PC-3 (cell line): ENCODE measurements at places on chromosomes 2 and 18. TPM values are rescaled to one million over a fixed set of nuclear protein-coding genes. Genes with fewer than 3 reads are reported as not detected.

GRCh38 chr18:63182310-63182772 lies 137.2 kb downstream of the BCL2 start:
- DNase-seq = no peak

DNA sequence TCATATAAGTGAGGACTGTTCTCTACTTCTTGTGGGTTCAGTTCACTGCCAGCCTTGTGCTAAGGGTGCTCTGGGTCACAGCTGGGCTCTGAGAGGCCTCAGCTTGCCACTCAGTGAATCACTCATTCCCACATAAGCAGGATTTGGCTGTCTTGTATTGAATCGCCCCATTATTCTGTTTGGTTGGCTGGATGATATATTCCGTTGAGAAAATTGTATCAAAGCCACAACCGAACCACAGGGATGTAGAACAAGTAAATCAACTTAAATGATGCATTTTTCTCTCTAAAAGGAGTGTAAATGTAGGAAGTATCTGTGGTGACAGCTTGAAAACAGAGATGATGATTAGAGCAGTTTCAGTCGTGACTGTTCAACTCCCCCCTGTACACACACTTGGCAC lies 39.6 kb downstream of the TTC39C start:
- DNase-seq = no peak

The FHOD3 gene
- 18.1 and 32.2 TPM in 2 replicates for total RNA-seq

GRCh38 chr2:215382011-215382410 lies 53.9 kb downstream of the FN1 start:
- DNase-seq = no peak

DNA sequence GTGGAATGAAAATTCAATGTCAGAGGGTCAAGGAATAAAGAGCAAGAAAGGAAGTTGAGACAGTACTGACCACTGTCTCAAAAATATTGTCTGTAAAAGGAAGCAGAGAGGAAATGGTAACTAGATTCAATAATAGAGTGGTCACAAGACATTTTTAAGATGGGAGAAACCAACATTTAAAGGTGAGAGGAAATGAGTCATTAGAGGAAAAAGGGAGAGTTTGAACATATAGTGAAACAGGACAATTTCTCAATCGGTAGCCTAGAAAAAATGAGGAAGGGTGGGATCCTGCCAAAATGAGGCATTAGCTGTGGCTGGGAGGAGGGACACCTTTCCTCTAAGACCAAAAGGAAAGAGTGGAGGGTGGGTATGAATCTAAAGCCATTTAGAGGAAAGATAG lies 288.5 kb downstream of the SP3 start:
- DNase-seq = peak; percentile 49

- no peak for DNase-seq
These were observed 69.8 kb downstream of the CYBRD1 start for GRCh38 chr2:171592036-171592555.

- no peak for DNase-seq
These were observed 166.9 kb downstream of the SOCS6 start for GRCh38 chr18:70455731-70456130.

The EGR4 gene
- total RNA-seq = not detected in 2 replicates

- DNase-seq = no peak
These were observed 609.0 kb downstream of the EPHA4 start for GRCh38 chr2:220963076-220963475.

GRCh38 chr2:190214426-190215194 lies 105.0 kb downstream of the HIBCH start:
- DNase-seq = no peak

The NETO1 gene
- 8.4 and 12.9 TPM in 2 replicates for total RNA-seq

GRCh38 chr2:230793572-230794359 lies 71.0 kb upstream of the ITM2C start:
- DNase-seq = peak; percentile 96

DNA sequence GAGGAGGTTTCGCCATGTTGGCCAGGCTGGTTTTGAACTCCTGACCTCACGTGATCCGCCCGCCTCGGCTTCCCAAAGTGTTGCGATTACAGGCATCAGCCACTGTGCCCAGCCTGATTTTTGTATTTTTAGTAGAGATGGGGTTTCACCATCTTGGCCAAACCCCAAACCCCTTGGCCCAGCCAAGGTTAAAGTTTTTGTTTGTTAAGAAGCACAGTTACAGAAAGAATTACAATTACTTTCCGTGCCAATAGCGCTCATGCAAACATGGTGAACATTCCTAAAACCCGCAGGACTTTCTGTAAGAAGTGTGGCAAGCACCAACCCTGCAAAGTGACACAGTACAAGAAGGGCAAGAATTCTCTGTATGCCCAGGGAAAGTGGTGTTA lies 26.1 kb downstream of the ITSN2 start:
- peak; percentile 35 for DNase-seq

- DNase-seq = no peak
These were observed 5.0 kb upstream of the TMEM178A start for GRCh38 chr2:39660612-39661236.

The RAB12 gene
- 50.9 and 54.9 TPM in 2 replicates for total RNA-seq

GRCh38 chr2:26399771-26400376 lies 1.8 kb upstream of the DRC1 start:
- no peak for DNase-seq

DNA sequence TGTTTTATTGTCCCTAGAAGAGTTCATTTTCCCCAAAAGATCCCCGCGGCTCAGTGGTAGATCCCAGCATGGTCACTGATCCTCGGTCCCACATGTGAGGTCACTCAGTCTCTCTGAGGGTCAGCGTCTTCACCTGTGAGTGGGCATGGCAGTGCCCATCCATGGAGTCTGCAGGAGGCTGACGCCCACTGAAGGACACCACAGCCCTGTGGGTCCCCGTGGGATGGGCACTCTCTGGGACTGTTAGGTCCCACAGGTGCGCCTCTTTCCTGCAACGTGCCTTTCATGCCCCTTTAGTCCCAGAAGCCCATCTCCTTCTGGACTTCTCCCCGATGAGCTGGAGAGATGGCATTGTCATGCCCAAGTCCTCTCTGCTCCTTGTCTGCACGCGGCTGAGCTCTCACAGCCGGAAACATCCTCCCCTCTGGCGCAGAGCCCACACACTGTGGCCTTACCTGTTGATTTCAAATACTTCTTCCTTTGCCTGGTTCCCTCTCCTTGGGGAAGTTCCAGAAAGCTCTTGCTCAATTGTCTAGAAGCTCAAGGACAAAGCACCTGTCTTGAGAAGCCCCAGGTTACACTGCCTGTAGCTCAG lies 75.9 kb downstream of the PTGR3 start:
- peak; percentile 32 for DNase-seq

- DNase-seq = peak; percentile 69
These were observed 139.7 kb downstream of the HRH4 start for GRCh38 chr18:24600076-24600654.

GRCh38 chr2:58336416-58336815 lies 95.3 kb upstream of the FANCL start:
- no peak for DNase-seq

GRCh38 chr18:59549503-59550173 lies 147.6 kb downstream of the CCBE1 start:
- DNase-seq = peak; percentile 86

GRCh38 chr2:6937157-6937556 lies 19.9 kb downstream of the RNF144A start:
- DNase-seq = no peak

GRCh38 chr2:231929961-231930592 lies 3.9 kb upstream of the NPPC start:
- DNase-seq = no peak

The DLX1 gene
- total RNA-seq = 7.6 and 13.2 TPM in 2 replicates

GRCh38 chr2:120353931-120354330 lies 8.0 kb downstream of the INHBB start:
- no peak for DNase-seq

- peak; percentile 62 for DNase-seq
These were observed 63.3 kb upstream of the TMEM182 start for GRCh38 chr2:102698369-102699111.

The FAP gene
- total RNA-seq = not detected in 2 replicates

GRCh38 chr2:64311948-64312621 lies 141.9 kb upstream of the LGALSL start:
- peak; percentile 88 for DNase-seq

DNA sequence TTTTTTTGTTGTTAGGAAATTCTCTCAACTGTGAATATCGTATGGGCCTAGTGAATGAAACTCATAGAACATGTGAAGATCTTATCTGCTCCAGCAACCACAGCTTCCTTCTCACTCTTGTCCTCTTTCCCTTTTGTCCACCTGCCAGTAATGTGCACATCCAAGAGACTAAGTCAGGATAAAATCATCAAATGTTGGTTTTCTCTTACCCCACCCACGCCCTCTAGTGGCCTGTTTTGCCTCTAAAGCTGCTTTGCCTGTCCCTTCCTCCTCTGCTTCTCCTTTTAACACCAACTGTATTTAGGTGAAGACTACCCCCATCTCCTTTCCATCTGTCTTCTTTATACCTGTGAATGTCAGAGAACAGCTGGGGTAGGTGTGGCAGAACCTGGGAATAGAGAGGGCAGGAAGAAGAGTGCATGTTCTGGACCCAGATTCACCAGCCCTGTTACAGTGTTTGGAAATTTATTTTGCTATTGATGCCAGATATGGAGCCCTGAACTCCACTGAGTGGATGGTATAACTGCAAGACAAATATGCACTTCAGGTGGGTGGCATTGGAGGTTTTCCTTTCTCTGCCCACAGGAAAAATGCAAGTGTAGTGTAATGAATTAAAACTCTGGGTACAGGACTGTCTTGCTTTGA lies 8.4 kb upstream of the MGAT5 start:
- DNase-seq = peak; percentile 84

- no peak for DNase-seq
These were observed 145.7 kb upstream of the TEKT4 start for GRCh38 chr2:94725543-94725942.

The RTP5 gene
- total RNA-seq = not detected in 2 replicates

DNA sequence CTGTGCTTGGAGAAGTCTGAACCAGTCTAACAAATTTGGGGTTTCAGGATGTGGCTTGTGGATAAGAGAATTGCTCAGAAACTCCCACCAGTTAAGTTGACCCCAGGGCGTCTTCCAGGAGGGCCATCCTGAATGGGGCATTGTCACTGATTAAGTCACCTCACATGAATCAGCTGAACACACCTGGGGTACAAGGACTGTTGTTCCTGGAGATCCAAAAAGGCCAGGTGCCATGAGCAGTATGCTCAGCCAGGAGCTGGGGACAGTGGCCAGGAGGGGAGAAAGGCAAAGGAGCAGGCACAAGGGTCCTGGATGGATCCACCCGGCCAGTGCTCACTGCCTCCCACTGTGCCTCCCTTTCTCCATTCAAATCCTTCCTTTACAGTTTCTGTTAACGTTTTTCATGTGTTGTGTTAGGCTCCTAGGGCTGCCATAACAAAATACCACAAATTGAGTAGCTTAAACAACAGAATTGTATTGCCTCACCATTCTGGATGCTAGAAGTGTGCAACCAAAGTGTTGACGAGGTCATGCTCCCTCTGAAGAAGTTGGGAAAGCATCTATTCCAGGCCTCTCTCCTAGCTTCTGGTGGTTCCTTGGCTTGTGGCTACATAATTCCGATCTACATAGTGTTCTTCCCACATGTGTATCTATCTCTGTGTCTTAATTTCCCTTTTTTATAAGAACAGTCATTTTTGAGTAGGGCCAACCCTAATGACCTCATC lies 33.4 kb downstream of the TRABD2A start:
- DNase-seq = no peak

The G6PC2 gene
- total RNA-seq = not detected in 2 replicates

GRCh38 chr18:36828157-36828629 lies 609 bp downstream of the TPGS2 start:
- peak; percentile 6 for DNase-seq

The RUFY4 gene
- not detected in 2 replicates for total RNA-seq

DNA sequence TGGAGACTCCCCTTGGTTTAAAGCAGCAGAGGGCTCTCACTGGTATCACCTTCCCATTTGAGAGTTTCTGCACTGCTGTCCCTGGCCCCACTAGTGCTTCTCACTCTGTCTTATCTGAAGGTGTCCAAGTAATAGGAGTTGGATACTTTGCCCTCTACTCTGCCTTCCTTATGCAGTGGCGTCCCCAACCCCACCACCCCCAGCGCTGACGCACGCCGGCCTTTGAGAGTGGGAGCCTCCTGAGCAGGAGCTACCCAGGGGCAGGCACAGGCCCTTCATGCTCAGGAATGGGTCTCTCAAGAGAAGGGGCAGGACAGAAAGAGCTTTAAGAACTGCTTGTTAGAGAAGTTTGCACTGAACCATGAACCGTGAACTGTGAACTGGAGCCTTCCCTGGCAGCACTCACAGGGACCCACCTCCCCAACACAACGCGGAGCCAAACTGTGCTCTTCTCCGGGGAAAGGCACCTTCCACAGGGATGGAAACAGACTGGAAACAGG lies 3.3 kb downstream of the CIB4 start:
- DNase-seq = no peak

The CETN1 gene
- not detected in 2 replicates for total RNA-seq

- peak; percentile 79 for DNase-seq
These were observed 40.2 kb downstream of the MAP4K4 start for GRCh38 chr2:101737478-101738255.

- peak; percentile 65 for DNase-seq
These were observed 47.8 kb downstream of the SATB2 start for GRCh38 chr2:199409759-199410529.

The LRRTM1 gene
- not detected in 2 replicates for total RNA-seq

- no peak for DNase-seq
These were observed 100.1 kb downstream of the NAB1 start for GRCh38 chr2:190748966-190749365.

DNA sequence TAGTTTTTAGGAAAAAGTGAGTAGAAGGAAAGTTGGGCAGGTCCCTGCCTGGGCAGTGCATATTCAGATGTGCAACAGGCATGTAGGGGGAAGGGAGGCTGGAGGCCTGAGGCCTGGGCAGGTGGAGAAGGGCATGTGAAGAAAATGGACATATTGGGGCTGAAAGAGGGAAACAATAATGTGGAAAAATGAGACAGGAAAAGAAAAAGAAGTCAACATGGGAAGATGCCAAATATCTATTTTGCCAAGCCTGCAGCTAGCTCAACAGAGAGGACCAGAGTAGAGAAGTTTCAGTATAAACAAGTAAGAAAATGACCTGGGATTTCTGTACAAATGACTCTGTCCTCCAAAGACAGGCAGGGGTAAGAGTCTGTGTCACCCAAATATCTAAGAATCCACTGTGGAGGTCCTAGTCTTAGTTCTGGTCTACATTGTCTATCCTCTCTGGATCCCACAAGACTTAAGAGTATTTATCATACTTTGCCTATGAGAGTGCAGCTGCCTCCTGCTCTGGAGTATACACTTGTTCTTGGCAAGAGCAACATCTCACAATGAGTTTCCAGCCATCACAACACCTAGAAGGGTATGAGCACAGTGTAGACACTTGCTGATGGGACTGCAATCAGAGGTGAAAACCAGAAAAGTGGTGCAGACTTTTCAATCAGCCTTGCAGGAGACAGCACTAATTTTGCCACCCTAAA lies 80.2 kb downstream of the CLHC1 start:
- DNase-seq = no peak

DNA sequence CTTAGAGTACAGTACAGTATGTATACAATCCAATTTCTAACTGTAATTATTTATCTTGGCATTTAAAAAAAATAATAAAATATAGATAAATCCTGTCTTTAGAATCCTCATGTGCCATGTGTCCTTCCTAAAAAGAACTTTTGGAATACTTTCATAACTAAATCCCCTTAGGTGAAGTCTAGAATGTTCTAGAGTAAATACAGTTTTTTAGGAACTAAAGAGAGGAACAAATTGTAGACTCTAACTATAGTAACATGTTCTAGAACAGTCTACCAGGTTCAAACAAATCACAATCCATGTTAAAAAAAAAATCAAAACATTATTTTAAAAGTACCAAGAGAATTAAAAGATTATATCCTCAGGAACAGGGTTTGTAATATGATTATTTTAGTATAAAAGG lies 80.6 kb upstream of the CCDC141 start:
- DNase-seq = no peak

The SCLY gene
- total RNA-seq = 19.5 and 23.1 TPM in 2 replicates

GRCh38 chr2:103898561-103898960 lies 955.4 kb upstream of the POU3F3 start:
- no peak for DNase-seq
